ENCODE measurements at places on chromosomes 7 and 10.

- no peaks in the 10 kb centered on the region for H3K36me3 ChIP-seq
- H3K27me3 ChIP-seq: no peaks in the 10 kb centered on the region
- no peak for DNase-seq
- no peak overlapping the region for H3K27ac ChIP-seq
These were observed 205.3 kb downstream of the CHCHD3 start for GRCh38 chr7:132876576-132876975.

DNA sequence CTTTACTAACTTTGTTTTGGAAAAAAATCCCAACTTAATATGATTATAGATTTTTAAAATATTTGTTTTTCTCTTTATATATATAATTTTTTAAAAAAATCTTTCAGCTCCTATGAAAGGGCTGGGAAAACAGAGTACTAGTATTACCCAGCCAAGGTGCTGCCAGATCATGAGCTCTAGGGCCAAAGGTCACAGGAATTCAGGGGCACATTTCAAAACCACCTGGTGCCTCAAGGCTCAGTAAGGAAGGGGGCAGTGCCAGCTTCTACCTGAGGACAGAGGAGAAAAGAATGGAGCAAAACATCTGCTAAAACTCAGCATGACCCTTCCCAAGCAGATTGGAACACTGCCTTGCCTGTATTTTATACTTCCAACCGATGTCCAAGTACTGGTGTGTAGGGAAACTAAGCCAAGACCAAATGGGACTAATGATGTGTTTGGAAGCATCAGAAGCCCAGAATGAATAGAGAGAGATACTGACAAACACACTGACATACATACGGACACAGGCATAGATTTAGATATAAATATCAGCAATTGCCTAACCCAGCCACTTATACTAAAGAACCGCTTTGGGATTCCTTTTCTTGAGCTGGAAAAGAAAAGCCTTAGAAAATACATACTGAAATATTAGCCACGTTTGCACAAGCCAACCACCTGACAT, 667.3 kb downstream of the PARD3 start:
- H3K4me3 ChIP-seq: no peak overlapping the region
- no peaks in the 10 kb centered on the region for H3K4me1 ChIP-seq
- no peaks in the 10 kb centered on the region for H3K27me3 ChIP-seq
- no peak overlapping the region for H3K27ac ChIP-seq

DNA sequence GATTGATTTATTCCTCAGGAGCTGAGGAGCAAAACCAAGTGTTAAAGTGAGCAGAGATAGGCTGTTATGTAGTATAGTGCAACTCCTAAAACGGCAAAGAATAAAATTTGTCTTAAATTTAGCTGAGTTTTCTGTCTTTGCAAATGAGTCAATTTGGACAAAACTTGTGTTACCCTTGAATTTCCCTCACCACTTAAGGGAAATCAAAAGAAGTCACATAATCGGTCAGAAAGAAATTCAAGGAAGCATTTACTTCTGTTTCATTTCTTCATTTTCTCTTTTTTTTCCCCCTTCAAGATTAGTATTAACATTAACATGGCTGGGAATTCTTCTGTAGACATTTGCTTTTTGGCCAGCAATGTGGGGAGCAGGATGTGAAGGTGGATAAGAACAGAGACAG, 13.9 kb downstream of the LSMEM1 start:
- DNase-seq: no peak
- H3K27ac ChIP-seq: no peak overlapping the region
- H3K4me1 ChIP-seq: peaks cover 9% of the 10 kb centered on the region

DNA sequence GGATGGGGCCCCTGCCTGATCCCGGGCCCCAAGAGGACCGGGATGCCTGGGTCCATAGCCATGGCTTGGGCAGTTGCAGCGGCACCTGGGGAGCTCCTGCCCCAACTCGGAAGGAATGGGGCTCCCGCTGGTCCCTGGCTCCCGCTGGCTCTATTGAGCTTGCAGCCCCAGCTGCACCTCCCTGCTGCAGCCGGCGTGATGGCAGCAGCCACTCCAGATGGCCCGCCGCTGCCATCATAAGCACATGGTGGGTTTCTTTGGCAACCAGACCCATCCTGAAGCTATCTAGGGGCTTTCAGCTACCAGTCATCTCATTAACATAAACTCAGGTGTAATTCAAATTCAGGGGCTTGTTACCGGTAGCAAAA, 11.1 kb upstream of the DNMBP start:
- no peaks in the 10 kb centered on the region for H3K27me3 ChIP-seq
- no peaks in the 10 kb centered on the region for H3K36me3 ChIP-seq

GRCh38 chr7:157555313-157555712, 218.5 kb downstream of the DNAJB6 start:
- H3K27ac ChIP-seq: no peak overlapping the region
- H3K4me3 ChIP-seq: no peak overlapping the region
- H3K27me3 ChIP-seq: no peaks in the 10 kb centered on the region
- H3K4me1 ChIP-seq: no peaks in the 10 kb centered on the region
- no peak for DNase-seq

GRCh38 chr7:28623863-28624262, 211.5 kb downstream of the CREB5 start:
- no peak for DNase-seq
- no peaks in the 10 kb centered on the region for H3K36me3 ChIP-seq
- no peak overlapping the region for H3K27ac ChIP-seq

DNA sequence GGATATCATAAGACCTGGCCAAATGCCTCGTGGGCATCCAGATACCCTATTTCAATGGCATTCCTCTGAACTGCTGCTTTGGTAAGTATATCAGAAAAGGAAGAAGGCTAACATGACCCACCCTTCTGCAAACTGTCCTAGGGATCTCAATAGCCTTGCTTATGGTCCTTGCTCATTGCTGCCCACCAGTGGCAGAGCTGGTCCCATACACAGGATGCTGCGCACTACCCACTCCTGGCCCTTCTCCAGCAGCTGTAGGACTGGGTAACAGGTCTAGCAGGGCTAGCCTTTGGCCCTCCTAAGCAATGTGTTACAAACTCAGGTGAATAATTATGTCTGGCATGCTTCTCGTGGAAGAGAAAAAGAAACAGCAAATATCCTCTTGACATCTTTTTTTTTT, 72.5 kb downstream of the C10orf90 start:
- H3K27ac ChIP-seq: no peak overlapping the region
- H3K27me3 ChIP-seq: no peaks in the 10 kb centered on the region
- DNase-seq: no peak

- no peaks in the 10 kb centered on the region for H3K36me3 ChIP-seq
- H3K4me1 ChIP-seq: no peaks in the 10 kb centered on the region
- DNase-seq: no peak
- no peak overlapping the region for H3K27ac ChIP-seq
These were observed 27.1 kb downstream of the PCGF5 start for GRCh38 chr10:91247360-91248111.

DNA sequence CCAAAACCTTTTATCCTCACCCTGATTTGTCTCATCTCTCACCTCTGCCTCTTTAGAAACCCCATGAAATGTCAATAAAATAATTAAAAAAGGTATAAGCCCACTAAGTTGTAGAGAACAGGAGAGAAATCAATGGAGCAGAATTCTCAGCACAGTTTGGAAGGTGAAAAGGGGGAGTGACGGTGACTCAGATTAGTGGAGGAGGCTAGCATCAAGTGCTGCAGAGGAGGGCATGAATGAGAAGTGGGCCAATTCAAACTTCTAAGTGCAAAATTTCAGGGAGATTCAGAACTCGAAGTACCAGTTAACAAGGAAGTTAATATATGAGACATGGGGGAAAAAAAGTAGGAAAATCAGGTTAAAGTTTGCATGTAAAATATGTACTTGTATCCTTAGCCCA, 34.9 kb upstream of the ETV1 start:
- no peaks in the 10 kb centered on the region for H3K27me3 ChIP-seq
- no peak overlapping the region for H3K27ac ChIP-seq
- H3K4me3 ChIP-seq: no peak overlapping the region
- H3K4me1 ChIP-seq: no peaks in the 10 kb centered on the region
- no peak for DNase-seq

GRCh38 chr7:122379491-122379890, 74.9 kb upstream of the FEZF1 start:
- H3K27me3 ChIP-seq: no peaks in the 10 kb centered on the region
- DNase-seq: no peak
- H3K4me1 ChIP-seq: no peaks in the 10 kb centered on the region
- no peaks in the 10 kb centered on the region for H3K36me3 ChIP-seq

- peaks cover 21% of the 10 kb centered on the region for H3K27me3 ChIP-seq
- DNase-seq: no peak
- no peak overlapping the region for H3K4me3 ChIP-seq
These were observed 22.6 kb upstream of the CPN1 start for GRCh38 chr10:100104300-100104699.

DNA sequence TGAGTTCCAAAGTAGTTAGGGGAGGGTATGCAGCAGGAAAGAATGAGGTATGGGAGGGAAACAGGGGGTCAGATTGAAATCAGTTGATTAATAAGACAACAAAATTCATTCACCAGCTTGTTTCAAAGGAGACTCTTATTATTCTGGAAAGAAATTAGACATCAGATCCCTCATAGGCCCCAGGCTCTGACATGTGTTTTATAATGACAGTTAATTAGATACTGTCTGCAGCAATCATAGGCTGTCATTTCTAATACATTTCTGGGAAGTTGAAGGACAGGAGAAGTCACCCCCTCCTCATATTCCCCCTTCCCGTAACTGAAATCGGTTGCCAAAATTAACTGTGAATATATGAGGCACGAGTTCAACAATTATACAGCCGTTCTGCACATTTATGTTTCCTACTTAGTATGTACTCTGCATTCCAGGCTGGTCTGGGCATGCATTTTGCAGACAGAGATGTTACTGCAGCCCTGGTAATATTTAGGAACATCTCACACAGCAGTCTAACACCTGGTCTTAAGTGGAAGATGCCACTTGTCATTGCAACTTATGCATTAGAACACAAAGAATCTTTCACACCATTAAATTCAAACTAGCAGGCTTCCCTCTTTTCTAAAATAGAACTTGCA, 355.2 kb upstream of the LRGUK start:
- DNase-seq: no peak
- no peaks in the 10 kb centered on the region for H3K36me3 ChIP-seq
- H3K4me1 ChIP-seq: no peaks in the 10 kb centered on the region
- no peaks in the 10 kb centered on the region for H3K27me3 ChIP-seq
- H3K4me3 ChIP-seq: no peak overlapping the region

All from esophagus squamous epithelium (tissue), 5 donors.